Stimulated activated CD4-positive, alpha-beta T cell treated with anti-CD3 and anti-CD28 coated beads, Interleukin-4, amount 100 ng/mL, for 48 hours (primary cell): ENCODE measurements at places on chromosomes 1 and 21.
A peak's percentile ranks its signal among the peaks of the same experiment; 100 is the strongest.

- DNase-seq: peak; percentile 4
Observed at GRCh38 chr1:176559878-176560277, 96.9 kb downstream of the PAPPA2 start.

DNA sequence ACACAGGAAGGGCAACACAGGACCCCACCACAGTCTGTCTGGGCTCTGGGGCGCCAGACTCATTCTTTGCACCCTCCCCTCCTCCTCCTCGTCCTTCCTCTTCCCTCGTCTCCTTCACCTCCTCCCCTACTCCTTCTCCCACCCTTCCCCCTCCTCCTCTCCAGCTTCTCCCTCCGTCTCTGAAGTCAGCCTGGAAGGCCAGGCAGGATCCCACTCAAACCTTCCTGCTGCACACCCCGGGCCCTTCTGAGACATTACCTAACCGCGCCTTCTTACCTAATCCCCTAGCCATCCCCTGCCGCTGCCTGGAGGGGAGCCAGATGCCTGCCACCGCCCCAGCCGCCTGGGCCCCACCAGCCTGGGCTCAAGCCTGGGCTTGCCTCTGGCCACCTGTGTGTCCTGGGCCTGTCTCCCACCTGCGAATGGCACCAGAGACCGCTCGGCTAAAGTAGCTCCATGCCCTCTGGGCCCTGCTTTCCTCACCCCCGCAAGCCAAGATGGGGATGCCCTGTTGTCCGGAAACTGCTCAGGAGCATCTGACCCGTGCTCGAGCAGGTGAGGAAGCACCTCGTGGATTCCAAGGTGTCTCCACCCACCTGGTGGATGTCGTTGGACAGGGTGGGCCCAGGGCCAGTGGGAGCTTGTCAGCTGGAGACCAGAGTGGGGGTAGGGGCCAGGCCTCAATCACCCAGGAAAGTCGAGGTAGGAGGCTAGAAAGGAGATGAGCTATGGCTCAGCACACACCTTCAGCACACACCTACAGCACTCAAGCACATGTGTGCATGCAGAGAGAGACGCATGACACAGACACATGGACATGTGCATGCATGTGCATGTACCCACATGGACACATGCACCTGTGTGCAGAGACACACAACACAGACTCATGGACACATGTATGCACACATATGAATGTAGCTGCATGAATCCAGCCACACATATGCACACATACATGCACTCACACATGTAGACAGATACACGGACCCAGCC lies 31.9 kb downstream of the WNT9A start:
- no peak for DNase-seq

DNA sequence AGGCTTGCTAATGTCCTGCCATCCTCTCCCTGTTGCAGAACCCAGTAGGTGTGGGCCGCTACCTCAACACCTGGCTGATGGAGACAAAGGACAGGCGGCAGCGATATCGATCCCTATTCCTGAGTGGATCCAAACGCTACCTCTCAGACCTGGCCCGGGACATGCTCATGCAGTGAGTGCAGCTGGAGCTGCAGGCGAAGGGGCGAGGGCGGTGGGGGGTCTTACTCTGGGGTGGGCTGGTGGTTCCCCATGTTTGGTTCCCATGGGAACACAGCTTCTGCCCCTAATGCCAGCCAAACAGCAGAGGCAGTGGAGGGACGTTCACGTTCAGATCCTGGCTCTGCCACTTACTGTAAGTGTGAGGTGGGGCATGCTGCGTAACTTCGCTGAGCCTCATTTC lies 15.8 kb upstream of the TTC22 start:
- no peak for DNase-seq

GRCh38 chr1:34928699-34929496 lies 552 bp downstream of the DLGAP3 start:
- DNase-seq: no peak

DNA sequence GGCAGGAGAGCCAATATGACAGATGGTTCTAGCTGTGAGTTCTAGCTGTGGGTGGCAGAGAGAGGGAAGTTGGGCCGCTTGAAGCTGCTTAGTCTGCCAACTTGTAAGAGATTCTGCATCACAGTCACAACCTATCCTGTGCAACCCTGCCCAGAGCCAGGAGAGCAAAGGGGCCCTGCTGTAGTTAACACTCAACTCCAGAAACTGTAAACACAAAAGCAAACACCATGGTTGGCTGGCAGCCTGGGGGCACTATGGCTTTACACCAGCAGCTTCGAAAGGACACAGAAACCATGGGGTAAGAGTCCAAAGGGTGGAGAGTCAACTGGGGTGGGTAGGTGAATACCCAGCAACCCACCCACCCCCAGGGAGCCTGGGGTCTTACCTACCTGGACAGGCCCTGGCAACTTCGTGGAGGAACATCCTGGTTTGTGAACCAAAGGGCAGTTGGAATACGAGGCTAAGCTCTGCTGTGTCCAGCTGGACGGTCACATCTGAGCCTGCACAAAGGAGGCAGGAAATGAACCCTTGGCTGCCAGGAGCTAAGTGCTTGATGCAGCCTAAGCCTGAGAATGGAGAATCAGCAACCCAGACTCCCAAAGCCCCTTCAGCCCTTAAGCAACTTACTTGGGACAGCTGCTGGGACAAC lies 6.4 kb downstream of the INPP5B start:
- DNase-seq: no peak

GRCh38 chr1:223558512-223558911 lies 107.0 kb downstream of the CAPN8 start:
- no peak for DNase-seq

DNA sequence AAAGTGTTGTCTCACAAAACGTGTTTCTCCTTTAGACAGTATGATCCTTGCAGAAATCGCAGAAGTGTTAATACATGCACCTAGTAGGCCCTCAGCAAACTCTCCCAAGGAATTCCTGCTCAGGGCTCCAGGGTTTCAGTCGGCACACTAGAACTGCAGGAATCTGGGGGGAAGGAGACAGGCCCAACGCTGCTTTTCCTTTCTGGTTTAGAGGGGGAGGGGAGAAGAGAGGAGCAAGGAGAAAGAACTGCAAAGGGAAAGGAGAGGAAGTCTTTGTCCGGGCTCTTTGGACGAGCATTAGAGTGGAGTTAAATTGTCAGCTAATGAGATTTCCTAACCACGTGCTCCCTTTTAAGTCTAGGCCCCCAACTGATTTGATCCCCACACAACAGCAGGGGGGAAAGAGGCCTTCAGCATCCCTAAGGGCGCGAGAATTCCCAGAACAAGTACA lies 103.7 kb upstream of the SOD1 start:
- no peak for DNase-seq
